Fibroblast of skin of left biceps (primary cell): ENCODE measurements at places on chromosomes 6 and 20.

DNA sequence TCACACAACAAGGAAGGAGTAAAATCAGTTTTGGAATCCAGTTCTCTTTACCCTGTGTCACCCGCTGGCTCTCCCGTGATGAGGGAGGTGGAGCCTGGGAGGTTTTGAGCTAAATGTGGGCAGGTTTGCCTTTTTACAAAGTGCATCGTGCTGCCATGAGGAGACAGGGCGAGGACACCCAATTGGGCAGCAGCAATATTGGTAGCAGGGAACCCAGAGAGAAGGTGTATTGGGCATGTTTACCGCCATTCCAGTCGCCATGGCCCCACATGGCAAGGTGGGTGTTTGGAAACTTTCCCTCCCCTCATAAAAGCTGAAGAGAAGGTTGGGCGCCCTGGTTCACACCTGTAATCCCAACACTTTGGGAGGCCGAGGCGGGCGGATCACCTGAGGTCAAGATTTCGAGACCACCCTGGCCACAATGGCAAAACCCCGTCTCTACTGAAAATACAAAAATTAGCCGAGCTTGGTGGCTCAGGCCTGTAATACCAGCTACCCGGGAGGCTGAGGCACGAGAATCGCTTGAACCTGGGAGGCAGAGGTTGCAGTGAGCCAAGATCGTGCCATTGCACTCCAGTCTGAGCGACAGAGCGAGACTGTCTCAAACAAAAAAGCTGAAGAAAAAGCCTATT lies 3.5 kb upstream of the UBE2V1 start:
- DNase-seq = no peak

DNA sequence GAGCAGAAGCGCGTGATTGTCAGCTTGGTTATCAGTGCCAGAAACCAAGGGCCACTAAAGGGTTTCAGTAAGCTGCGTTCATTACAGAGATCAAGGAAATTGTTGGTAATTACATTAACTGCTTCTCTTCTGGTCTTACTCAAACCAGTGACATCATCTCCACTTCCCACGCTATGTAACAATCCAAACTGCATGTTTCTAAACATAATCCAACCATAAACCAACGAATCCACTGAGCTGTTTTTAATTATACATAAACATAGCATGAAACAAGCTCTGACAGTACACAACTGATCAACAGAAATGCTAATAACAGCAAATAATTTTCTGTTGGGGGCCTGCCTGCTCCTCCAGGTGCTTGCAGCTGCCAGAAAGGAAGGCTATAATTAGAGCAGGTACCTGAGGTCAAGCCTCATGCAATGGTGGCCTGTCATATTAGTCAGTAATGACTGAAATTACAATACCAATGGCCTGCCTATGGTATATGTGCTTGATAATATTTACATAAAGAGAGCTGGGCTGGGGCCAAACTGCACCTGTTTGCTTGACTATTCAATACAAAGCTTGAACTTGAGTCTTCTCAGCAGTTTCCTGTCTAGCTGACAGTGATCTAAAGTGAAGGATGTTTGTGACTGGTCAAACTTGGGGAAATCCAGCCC lies 40.1 kb downstream of the ILRUN start:
- DNase-seq = no peak

- no peak for DNase-seq
Observed at GRCh38 chr6:74182992-74183391, 487.0 kb downstream of the CD109 start.

GRCh38 chr20:2838170-2838797 lies 2.2 kb downstream of the PCED1A start:
- no peak for DNase-seq

GRCh38 chr6:29547573-29547972 lies 12.0 kb downstream of the UBD start:
- no peak for DNase-seq

GRCh38 chr20:8664778-8665177 lies 404.1 kb upstream of the PLCB4 start:
- no peak for DNase-seq

GRCh38 chr20:32484958-32485769 lies 100.0 kb downstream of the NOL4L start:
- DNase-seq = peak; percentile 66

- no peak for DNase-seq
Observed at GRCh38 chr6:41053041-41053440, at the start of gene APOBEC2. Gene APOBEC2 (plus strand): TSS chr6:41053202. CDS start chr6:41053348, 146 bp downstream.

GRCh38 chr6:138593909-138594757 lies 94.8 kb upstream of the NHSL1 start:
- DNase-seq = no peak

DNA sequence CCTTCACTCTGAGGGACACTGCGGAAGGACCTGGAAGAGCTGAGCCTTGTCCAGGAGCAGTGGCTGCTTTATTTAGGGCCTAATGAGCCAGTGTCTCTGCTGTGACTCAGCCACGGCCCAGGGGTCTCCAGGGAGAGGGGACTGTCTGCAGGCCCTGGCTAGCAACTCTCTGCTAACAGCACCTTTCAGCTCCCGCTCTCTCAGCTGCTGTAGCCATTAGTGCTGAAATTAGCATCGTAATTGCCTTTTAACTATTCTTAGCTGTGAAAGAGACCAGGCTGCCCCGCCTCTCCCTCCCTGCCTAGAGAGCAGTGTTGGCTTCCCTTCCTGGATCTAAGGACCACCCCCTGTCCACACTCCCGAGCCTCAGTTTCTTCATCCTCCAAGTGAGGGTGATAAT lies 53.1 kb upstream of the SLC32A1 start:
- DNase-seq = no peak

DNA sequence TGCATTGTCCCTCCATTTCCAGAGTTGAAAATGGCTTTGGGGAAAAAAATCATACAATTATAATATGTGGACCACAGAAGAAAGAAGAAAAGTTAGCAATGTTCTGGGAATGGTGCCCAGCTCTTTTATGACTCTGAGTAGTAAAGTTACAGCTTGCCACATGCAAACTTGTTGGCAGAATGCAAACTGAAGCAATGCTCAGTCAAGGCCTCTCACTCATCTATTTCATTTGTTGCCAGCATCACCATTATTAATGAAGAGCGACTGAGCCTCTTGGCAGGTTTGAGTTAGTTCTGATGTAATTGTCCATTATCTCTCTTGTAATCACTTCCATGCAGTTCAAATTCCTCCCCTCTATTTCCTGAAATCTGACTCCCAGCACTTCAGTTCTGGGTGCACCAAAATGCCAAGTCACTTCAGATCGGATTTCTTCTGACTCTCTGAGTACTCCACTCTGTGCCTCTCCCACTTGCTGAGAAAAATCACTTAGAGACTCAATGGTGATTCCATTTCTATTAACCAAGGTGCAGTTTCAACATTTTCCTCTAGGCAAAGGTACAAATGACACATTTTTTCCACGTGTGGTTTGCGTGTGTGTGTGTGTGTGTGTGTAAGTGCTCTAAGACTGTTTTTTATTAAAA lies 154.4 kb upstream of the STMND1 start:
- peak; percentile 100 for DNase-seq

DNA sequence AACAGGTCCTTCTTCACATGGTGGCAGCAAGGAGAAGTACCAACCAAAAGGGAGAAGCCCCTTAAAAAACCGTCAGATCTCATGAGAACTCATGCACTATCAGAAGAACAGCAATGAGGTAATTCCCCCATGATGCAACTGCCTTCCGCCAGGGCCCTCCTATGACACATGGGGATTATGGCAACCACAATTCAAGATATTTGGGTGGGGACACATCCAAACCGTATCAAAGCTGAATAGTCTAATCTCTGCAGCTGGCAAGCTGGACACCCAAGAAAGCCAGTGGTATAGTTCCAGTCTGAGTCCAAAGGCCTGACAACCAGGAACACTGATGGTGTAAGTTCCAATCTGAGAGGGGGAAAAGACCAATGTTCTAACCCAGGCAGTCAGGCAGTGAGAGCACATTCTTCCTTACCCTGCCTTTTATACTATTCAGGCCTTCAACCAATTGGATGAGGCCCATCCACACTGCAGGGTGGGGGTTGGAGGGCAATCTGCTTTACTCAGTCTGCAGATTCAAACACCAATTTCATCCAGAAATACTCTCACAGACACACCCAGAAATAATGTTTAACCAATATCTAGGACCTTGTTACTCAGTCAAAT lies 17.9 kb upstream of the CNKSR3 start:
- DNase-seq = no peak

DNA sequence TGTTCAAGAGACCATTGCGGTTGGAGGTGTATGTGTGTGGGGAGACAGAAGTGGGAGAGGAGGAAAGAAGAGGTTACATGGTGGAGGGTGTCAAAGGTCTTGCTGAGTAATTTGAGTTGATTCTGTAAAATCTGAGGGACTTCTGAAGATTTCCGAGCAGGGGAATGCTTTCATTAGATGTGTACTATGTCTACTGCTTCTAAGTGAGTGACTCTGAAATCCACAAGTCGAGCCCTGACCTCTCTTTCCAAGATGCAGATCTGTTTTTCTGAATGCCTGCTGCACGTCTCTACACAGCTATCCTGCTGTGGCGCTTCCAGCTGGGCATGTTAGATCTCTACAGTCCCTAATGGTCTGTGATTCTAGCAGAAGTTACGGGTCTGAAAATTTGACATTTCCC lies 209.8 kb downstream of the ATXN1 start:
- DNase-seq = no peak
